ENCODE measurements at places on chromosomes 12 and 14.

GRCh38 chr14:83485591-83485990 is 1951.9 kb upstream of the SEL1L start:
- DNase-seq = no peak

DNA sequence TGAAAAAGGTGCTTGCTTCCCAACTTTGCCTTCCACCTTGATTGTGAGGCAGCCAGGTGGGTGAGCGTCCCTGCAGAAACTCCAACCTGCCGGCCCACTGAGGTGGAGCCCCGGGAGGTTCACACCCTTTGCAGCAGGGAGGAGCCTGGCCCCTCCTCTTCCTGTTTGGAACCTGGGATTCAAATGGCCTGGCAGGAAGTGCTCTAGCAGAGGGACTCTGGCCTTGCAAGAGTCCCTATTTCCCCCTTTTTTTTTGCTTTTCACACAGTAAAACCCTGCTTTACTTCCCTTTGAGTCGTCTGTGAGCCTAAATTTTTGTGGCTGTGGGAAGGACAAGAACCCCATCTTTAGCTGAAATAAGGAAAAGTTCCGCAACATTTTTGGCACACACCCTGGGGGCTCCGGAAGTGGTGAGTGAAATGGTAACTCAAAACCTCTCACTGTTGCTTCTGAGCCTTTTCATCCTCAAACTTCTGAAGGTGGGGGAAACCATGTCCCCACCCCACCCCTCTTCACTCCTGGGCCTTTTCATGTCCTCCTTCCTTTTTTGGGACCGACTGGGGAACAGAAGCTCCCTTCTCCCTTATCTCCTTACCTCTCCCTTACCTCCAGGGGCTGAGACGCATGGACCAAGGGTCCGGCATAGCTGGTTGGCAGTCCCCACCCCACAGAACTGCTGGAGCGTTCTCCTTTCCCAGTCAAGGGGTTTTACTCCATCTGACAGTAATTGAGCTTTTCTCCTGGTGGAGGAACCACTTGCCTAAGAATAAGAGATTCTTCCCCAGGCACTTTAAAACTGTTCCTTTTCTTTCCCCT is 102.0 kb downstream of the KCNMB4 start:
- DNase-seq = no peak

GRCh38 chr14:39576258-39576657 is 144.0 kb upstream of the FBXO33 start:
- DNase-seq = no peak

- no peak for DNase-seq
Measured at GRCh38 chr14:53127832-53128231, 25.3 kb downstream of the DDHD1 start.

DNA sequence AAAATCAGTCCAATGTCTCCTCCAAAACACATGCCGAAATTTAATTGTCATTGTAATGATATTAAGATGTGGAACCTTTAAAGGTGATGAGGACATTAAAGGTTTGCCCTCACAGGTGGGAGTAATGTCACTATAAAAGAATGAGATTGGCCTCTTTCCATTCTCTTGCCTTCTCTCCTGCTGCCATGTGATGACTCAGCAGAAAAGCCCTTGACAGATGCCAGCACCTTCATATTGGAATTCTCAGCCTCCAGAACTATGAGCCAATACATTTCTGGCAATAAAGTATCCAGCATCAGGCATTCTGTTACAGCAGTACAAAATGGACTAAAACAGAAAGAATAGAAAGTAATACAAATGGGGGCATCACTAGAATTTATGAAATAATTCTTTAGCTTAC is 609.7 kb downstream of the SLC16A7 start:
- DNase-seq = no peak

- no peak for DNase-seq
Measured at GRCh38 chr12:131729254-131729955, 18.5 kb downstream of the SFSWAP start.
